ENCODE measurements at places on chromosomes 13 and 19. TPM values are rescaled to one million over a fixed set of nuclear protein-coding genes. Genes with fewer than 3 reads are reported as not detected.

ZNF578 gene
- not detected for total RNA-seq

CEACAM8 gene
- not detected for total RNA-seq

TEX26 gene
- not detected for total RNA-seq

PSG5 gene
- not detected for total RNA-seq

CATSPERD gene
- total RNA-seq = not detected

SYMPK gene
- total RNA-seq = 28.3 TPM

- no peak for DNase-seq
These were observed 746 bp downstream of the RAB3D start for GRCh38 chr19:11338569-11339253.

DNA sequence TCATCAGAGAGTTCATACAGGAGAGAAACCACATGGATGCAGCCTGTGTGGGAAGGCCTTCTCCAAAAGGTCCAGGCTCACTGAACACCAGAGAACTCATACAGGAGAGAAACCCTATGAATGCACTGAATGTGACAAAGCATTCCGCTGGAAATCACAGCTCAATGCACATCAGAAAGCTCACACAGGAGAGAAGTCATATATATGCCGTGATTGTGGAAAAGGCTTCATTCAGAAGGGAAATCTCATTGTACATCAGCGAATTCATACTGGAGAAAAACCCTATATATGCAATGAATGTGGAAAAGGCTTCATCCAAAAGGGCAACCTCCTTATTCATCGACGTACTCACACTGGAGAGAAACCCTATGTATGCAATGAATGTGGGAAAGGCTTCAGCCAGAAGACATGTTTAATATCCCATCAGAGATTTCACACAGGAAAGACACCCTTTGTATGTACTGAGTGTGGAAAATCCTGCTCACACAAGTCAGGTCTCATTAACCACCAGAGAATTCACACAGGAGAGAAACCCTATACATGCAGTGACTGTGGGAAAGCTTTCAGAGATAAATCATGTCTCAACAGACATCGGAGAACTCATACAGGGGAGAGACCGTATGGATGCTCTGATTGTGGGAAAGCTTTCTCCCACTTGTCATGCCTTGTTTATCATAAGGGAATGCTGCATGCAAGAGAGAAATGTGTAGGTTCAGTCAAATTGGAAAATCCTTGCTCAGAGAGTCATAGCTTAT is 17.7 kb downstream of the ZNF613 start:
- no peak for DNase-seq

- DNase-seq = no peak
These were observed 2.5 kb downstream of the COX6B2 start for GRCh38 chr19:55352040-55352439.

DNA sequence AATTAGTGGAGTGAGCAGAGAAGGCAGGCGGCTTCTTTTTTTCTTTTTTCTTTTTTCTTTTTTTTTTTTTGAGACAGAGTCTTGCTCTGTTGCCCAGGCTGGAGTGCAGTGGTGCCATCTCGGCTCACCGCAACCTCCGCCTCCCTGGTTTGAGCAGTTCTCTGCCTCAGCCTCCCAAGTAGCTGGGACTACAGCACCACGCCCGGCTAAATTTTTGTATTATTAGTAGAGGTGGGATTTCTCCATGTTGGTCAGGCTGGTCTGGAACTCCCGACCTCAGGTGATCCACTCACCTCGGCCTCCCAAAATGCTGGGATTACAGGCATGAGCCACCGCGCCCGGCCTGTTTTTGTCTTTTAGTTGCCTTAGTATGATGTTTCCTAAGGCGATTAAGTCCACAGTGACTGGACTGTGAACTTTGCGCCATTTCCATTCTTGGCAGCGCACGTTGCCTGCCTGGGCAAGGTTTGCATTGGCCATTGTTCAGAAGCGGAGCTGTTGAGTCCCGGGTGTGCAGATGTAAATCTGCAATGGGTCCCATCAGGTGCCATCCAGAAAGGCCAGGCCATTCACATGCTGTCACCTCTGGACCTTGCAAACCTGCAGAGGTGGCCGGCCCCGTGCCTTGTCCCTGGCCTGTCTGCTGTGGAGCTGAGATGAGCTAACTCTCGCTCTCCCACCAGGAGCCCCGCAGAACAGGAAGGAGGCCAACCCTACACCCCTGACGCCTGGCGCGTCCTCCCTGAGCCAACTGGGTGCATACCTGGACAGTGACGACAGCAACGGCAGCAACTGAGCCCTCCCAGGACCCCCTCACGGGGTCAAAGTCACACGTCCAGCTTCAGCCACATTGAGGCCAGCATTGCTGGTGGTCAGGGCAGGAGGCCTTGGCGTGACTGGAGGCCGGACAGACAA is 10.9 kb upstream of the SHD start:
- no peak for DNase-seq

GRCh38 chr19:812049-812746 is 9.6 kb downstream of the PLPPR3 start:
- DNase-seq = no peak

GRCh38 chr13:28271056-28271840 is 132.9 kb downstream of the PAN3 start:
- peak; percentile 57 for DNase-seq

- DNase-seq = no peak
These were observed 20.4 kb downstream of the PCID2 start for GRCh38 chr13:113187883-113188665.

Data from Karpas-422 (cell line).